ENCODE measurements at places on chromosomes 4 and X.

GRCh38 chr4:101793397-101793796, 2.9 kb downstream of the BANK1 start:
- DNase-seq = no peak

- no peak for DNase-seq
Observed at GRCh38 chrX:154091678-154092077, 5.8 kb downstream of the MECP2 start.

- DNase-seq = no peak
Observed at GRCh38 chrX:49878128-49878833, 1.0 kb upstream of the USP27X start.

GRCh38 chr4:576991-577498, 950 bp upstream of the TMEM271 start:
- no peak for DNase-seq

DNA sequence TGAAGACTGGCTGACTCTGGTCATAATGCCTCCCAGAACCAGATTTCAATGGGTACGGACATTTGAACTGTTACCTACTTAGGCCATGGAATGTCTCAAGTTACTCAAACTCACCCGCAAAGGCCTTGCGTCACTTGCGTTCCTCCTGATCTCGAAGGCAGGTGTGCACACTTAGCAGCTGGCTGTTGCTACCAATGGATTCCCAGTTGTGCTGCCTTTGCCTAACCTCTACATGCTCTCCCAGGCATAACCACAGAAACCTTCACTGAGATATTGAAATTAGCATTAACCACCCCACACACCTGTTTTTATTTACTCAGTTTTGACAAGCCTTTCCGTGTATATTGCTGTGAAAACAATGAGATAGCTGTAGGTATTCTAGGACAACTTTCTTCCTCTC, 2.8 kb downstream of the ERVMER34-1 start:
- peak; percentile 30 for DNase-seq

- no peak for DNase-seq
Observed at GRCh38 chrX:140354431-140355120, 150.3 kb downstream of the SOX3 start.

GRCh38 chr4:161604516-161605300, 559.1 kb downstream of the FSTL5 start:
- no peak for DNase-seq

DNA sequence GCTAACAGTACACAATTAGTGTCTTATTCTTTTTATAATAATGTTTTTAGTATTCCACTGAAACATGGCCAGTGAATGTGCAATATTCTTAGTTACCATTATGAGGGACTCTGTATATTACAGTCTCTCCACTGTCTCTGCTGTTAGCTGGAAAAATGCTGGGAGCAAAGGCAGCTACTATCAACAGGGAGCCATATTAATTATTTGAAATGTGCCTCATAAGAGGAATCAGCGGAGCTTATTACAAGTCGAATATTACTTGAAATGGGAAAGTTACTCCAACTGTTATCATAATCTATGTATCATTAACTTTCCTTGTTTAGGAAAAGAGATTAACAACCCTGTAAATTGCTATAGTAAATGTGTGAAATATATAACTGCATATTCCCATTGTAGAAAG, 612.0 kb downstream of the ADGRL3 start:
- DNase-seq = no peak

DNA sequence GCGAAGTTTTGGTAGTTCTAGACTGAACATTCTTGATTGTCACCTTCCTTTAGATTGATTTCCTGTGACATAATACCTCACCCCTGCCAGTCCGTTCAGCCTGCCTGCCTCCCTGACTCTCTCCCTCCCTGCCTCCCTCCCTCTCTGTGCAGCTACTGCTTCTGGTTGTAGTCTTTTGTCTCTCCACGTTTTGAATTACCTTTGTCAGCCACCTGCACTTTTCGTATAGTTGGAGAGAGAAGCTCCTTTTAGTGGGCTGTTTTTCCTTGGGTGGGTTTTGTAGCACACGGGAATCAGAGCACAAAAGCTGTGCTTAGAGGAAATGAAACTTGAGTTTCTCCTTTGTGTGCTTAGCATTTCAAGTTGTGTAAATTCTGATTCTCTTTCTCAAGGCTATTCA, 32.6 kb upstream of the MSMO1 start:
- no peak for DNase-seq

DNA sequence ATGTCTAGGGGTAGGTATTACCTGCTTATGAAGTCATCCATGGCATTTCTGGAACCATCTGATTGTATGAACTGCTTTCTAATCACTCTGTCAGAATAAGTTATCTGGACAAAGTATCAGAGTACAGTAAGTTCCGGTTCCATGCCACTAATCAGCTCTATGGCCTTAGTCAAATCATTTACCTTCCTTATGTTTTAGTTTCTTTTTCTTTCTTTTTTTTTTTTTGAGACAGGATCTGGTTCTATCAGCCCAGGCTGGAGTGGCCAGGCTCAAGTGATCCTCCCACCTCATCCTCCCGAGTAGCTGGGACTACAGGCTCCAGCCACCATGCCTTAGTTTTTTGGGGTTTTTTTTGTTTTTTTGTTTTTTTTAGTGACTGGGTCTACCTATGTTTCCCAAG, 11.5 kb downstream of the XIAP start:
- DNase-seq = no peak
